ENCODE measurements at places on chromosomes 1 and 21.

DNA sequence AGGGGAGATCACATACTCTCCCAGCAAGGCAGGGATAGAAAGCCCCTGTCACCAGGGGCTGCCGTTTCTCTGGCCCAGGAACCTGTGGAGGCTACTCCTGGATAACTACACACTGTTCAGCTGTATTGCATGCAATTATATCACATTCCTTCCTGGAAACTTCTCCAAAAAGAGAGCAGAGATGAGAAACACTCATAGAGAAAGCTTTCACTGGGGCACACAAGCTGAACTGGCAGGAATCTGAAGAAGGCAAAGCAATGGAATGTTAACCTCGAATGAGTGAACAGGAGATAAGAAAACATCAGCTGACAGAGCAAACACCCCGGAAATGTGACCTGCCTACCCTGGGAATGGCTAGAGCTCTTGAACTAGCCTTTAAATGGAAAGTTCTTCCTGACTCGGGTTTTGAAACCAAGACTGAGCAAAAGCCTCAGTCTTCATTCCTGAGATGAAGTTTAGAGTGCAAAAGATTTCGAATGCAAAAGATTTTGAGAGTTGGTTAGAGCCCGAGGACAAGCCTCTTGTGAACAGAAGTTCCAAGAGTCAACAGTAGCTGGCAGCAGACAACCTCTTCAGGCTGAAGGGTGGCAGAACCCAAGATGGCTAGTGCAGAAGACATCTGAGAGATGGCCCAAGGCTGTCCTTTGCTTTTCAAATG, 32.3 kb downstream of the CCN1 start:
- no peak for DNase-seq

DNA sequence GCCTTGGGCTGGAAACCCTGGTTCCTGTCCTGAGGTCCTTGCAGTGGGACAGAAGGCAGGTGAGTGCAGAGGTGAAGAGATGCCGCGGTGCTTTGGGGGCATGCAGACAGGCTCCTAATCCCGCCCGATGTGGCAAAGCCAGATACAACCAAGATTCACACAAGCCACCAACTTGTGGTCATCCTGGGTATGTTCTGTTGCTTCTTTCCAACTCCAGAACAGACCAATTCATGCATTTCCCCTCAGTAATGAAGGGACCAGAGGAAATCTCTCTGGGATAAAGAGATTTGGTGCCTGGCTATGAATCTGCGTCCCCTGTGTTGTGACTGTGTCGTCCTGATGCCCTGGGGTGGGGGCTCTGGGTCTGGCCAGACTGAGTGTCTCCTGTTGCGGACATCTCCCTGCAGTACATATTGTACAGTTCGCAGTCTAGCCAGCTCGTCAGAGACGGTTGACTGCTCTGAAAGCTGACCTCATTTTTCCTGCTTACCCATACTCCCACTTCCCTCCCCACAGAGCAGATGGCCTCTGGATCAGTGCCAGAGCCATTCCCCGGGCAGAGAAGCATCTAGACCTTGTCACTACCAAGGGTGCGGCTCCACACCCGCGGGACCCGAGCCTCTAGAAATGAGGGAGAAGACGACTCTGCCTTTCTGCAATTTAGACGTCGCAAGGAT, 216.3 kb downstream of the KIF26B start:
- DNase-seq, result no peak

- no peak for DNase-seq
Measured at GRCh38 chr1:160910170-160910750, 25.3 kb upstream of the ITLN1 start.

- no peak for DNase-seq
Measured at GRCh38 chr1:9618909-9619679, 30.4 kb downstream of the TMEM201 start.

- DNase-seq, result peak; percentile 40
Measured at GRCh38 chr1:121408354-121408753, 223.6 kb downstream of the SRGAP2C start.

- DNase-seq, result no peak
Measured at GRCh38 chr1:209443361-209443931, 140.1 kb upstream of the CAMK1G start.

GRCh38 chr1:236920286-236920894, 83.9 kb downstream of the MT1HL1 start:
- DNase-seq, result no peak

- no peak for DNase-seq
Measured at GRCh38 chr1:216758161-216758560, 34.9 kb upstream of the ESRRG start.

GRCh38 chr1:56584910-56585528, 5.7 kb upstream of the PLPP3 start:
- peak; percentile 45 for DNase-seq

DNA sequence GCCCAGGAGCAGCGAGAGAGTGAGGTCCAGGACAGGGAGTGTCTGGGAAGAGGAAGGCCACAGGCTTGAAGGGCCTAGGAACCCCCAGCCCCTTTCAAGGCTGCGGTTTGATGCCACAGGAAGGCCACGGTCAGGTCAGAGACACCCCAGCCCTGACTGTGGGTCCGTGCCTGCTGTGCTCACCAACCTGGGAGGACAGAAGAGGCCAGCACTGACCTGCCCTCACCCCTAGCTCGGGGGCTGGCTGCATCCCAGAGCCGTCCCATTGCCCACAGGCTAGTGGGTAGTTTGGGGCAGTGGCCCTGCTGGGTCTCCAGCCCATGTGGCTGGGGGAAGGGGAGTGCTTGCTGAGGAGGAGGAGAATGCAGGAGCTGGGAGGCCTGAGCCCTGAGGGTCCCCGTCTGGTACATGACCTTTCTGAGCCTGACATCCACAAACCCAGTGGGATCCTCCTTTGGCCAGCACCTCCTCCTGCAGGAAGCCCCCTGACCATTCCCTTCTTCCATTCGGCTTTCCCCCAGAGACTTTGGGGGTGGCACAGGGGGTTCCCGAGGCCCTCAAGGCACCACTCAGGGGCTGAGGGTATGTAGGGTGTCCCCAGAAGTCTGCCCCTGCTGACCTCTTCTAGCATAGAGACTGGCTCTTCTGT, 54.3 kb downstream of the WNT9A start:
- no peak for DNase-seq

GRCh38 chr1:178538192-178538916, 25.4 kb downstream of the TEX35 start:
- DNase-seq, result no peak

- no peak for DNase-seq
Measured at GRCh38 chr1:116986421-116987255, 14.9 kb upstream of the CD101 start.

DNA sequence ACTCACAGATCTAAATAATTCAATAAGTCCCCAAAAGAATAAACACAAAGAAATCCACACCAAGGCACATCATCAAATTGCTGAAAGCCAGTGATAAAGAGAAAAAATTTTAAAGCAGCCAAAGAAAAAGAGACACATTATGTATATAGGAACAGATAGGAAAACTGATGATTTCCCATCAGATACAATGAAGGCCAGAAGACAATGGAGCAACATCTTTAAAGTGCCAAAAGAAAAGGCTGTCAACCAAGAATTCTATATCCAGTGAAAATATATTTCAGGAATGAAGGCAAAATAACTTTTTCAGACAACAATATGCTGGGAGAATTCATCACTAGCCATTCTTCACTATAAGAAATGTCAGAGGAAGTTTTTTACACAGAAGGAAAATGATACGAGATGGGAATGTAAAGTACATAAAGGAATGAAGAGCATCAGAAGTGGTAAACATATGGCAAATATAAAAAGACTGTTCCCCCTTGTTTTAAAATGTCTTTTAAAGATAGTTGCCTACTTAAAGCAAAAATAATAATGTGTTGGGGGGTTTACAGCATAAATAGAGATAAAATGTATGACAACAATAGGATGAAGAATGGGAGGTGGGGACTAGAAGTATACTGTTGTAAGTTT, 9.4 kb upstream of the MYOG start:
- no peak for DNase-seq

GRCh38 chr1:76595024-76595423, 272.3 kb upstream of the ST6GALNAC5 start:
- no peak for DNase-seq

DNA sequence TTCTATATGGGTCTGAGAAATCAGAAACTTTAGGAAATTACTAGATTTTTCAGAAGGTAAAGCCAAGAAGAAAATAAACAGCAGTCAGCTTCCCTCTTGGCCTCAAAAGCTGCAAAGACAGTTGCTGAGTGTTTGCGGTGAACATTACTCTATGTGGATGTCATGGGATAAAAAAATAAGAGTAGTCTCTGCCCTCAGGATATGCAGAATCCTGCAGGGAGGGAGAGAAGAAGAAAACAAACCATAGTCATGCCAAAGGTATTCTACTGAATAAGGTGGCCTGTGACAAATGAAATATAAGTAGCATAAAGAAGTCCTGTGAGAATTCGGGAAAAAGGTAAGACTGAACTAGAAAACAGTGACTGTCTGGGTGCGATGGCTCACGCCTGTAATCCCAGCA, 19.0 kb downstream of the YARS1 start:
- no peak for DNase-seq

DNA sequence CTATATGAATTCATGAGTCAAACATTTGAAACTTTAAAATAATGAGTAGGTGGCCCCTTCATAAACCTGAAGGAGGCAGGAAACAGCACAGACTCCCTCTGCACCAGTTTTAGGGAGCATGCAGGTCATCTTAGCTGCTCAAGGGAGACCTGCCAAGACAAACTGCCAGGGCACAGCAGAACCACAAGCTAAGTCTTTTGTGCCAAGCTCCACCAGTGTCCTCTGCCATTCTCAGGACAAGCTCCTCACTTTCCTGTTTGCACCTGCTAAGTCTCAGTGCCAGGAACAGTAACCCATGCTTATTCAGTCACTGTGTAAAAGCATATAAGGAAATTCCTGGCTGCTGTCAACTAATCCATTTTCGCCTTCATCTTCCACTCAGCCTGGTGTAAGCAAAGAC, 368.9 kb downstream of the SEC16B start:
- no peak for DNase-seq

DNA sequence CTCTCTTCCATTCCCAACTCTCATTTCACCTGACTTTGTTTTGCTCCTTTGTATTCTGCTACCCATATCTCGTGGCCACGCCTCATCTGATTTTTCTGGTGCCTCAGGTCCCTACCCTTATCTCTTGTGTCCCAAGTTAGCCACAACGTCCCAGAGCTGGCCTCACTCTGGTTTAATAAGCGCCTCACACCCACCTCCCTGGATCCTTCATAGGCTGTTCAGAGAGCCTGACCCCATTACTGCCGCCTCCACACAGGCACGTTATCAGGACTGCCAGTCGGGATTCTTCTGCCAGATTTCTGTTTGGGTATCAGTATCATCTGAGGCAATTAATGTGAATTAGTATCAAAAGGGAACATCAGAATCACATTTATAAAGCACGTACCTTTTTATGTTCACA, 34.7 kb upstream of the TMEM125 start:
- DNase-seq, result no peak

DNA sequence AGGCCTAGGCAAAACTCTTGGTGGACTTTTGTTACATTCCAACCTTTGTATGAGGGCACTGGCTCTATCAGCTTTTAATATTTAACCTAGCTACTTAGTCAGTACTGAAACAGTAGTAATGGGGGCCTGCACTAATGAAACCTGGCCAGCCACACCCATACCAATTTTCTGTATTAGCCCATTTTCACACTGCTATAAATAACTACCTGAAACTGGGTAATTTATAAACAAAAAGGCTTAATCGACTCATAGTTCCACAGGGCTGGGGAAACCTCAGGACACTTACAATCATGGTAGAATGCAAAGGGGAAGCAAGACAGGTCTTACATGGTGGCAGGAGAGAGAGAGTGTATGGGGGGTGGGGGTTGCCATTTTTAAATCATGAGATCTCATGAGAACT, 245.7 kb upstream of the RGS18 start:
- no peak for DNase-seq

DNA sequence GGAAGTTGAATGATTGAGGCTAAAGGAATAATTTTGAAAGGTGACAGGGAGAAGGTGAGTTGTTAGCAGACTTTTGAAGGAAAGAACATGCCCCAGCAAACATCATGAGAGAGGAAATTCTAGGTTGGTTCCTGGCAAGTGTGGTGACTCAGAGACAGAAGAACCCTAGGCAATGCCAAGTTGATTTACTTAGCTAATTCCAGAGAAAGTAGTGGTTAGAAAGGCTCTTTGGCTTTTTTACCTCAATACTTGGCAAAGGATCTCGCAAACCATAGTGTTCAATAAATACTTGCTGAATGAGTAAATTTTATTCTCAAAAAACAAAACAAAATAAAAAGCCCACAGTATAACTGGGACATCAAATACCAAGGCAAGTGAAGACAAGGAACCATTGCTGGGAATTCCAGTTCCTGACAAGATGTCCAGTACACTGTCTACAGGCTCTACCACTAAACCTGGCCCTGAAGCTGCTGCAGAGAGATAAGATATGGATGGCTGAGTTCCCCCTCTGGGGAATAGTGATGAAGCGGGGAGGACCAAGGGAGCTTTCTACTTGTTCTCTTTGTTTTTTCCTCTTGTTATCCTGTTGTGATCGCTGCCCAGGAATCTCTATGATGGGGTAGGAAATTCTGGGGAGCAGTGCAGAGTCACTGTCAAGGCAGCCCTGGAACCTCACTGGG, 48.2 kb downstream of the IL12RB2 start:
- DNase-seq, result no peak

DNA sequence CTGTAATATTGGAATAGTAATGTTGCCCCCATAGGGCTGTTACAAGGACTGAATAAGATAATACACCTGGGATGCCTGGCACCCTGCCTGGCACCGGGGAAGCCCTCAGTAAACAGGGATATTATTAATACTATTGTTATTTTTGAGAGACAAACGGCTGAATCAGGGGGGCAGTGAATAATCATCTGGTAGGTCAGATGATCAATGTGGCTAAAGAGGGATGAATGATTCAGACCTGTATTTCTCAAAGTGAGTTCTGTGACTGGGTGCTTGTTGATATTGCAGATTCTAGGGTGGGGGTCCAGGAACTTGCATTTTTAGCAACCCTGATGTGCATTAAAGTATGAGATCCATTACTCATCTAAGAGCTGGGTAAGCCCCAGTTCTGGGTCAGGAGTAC, 46.2 kb upstream of the BCL10 start:
- no peak for DNase-seq

DNA sequence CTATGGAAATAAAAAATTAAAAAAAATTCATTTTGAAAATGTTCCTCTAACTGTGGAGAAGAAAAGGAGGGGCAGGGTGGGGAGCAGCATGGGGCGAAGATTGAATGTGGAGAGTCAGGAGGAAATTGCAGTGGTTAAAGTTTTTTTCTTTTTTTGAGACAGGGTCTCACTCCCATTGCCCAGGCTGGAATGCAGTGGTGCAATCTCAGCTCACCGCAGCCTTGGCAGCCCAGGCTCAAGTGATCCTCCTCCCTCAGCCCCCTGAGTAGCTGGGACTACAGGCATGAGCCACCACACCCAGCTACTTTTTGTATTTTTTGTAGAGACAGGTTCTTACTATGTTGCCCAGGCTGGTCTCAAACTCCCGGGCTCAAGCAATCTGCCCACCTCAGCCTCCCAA, 67.6 kb downstream of the ADSS2 start:
- no peak for DNase-seq

DNA sequence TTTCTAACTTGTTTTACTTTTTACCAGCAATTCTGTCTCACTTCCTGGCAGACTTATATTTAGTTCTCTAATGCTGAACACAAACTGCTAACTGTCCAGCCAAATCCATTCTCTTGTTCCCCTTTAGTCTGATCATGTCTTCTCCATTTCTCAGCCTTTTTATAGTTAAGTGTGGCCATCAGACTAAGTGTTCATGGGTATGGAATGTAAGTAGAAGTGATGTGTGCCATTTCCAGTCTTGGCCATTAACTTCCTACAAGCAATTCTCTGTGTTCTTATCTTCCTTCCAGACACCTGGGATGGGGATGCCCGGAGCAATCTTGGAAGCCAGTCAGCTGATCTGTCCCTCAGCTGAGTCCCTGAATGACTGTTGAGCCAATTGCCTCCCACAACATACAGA, 165.8 kb downstream of the ST6GALNAC3 start:
- DNase-seq, result no peak

- no peak for DNase-seq
Measured at GRCh38 chr1:154527192-154527591, 25.0 kb upstream of the SHE start.
